ENCODE measurements at places on chromosomes 2 and 18.

DNA sequence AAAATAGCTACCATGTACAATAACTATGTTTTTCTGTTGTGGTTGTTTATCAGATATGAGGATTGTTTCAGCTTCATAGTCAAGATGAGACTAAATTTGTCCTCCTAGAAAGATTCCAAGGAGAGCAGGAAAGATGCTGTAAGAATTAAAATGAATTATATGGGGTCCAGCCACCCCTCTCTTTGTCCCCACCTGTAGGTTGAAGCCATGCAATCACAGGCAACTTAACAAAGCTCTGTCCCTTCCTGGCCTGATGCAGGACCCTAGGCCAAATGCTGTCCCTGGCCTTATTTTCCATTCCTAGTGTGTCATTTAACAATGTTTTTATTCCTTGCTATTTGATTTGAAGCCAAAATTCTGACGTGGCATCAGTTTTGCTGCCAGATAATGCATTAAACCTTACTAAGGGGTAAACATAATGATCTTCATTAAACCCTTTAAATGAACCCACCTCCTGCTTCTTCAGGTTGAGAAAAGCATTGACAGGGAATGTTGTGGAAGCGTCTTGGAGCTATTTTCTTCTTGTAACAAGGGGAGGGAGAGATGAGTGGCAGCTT lies 240.9 kb upstream of the ZNF521 start:
- DNase-seq = no peak

DNA sequence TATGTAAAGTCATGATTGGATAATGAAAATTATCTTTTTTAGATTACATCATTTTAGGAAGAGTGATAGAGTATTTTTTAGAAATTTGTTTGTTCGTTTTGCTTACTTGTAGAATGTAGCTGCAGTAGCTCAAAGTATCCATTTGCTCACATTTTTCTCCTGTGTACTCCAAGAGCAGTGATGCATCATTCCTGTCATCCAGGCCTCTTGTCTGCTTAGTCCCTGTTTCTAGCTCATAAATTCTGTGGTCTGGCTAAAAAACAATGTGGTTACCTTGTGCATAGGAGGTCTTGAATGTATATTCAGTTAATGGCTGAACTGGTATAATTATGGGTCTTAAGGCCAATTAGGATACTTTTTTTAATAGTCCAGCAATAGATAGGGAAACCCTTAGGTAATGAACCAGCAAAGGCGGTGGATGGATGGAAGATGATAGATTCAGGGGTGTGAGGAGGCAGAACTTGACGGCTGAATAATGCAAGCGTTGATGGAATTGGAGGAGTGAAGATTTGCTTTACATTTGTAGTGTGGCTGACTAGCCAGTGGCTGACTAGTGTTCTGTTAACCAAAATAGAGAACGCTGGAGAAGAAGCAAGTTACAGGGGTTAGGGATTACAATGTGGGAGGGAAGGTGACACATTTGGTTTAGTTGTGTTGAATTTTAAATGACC lies 145.0 kb downstream of the ZNF407 start:
- no peak for DNase-seq

- DNase-seq = no peak
These were observed 330.9 kb downstream of the RIT2 start for GRCh38 chr18:42784632-42785031.

- DNase-seq = no peak
These were observed 9.1 kb downstream of the NCL start for GRCh38 chr2:231455222-231455621.

DNA sequence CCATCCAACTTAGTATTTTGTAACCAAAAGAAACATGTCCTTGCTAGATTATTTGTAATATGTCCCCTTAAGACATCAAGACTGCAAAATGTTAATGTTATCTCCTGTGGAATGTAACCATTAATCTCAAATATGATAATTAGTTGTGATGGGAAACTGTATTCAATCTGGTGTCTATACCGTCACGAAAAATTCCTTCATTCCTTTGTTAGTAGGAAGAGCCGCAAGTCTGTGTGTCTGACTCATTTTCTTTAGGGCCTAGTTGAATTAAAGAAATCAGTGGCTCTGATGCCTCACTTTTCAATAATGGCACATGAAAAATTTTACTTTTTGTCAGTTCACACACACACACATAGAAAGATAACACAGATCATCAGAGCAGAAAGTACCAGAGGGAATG lies 127.1 kb upstream of the CHAC2 start:
- DNase-seq = no peak

Measured in non-pigmented ciliary epithelial cell (primary cell).